CD14-positive monocyte (primary cell): ENCODE measurements at places on chromosomes 4 and X. TPM values are rescaled to one million over a fixed set of nuclear protein-coding genes. Genes with fewer than 3 reads are reported as not detected.
A peak's percentile ranks its signal among the peaks of the same experiment; 100 is the strongest.

AMOT gene
- not detected for polyA plus RNA-seq

MAP3K15 gene
- polyA plus RNA-seq: not detected

HTR2C gene
- polyA plus RNA-seq: 0.04 TPM in 1 of 2 replicates, not detected in the other

HS6ST2 gene
- polyA plus RNA-seq: not detected

MAGEA6 gene
- polyA plus RNA-seq: not detected in 2 replicates

GPRASP1 gene
- polyA plus RNA-seq: not detected

ZXDA gene
- polyA plus RNA-seq: 1.3 TPM in 2 replicates

DNA sequence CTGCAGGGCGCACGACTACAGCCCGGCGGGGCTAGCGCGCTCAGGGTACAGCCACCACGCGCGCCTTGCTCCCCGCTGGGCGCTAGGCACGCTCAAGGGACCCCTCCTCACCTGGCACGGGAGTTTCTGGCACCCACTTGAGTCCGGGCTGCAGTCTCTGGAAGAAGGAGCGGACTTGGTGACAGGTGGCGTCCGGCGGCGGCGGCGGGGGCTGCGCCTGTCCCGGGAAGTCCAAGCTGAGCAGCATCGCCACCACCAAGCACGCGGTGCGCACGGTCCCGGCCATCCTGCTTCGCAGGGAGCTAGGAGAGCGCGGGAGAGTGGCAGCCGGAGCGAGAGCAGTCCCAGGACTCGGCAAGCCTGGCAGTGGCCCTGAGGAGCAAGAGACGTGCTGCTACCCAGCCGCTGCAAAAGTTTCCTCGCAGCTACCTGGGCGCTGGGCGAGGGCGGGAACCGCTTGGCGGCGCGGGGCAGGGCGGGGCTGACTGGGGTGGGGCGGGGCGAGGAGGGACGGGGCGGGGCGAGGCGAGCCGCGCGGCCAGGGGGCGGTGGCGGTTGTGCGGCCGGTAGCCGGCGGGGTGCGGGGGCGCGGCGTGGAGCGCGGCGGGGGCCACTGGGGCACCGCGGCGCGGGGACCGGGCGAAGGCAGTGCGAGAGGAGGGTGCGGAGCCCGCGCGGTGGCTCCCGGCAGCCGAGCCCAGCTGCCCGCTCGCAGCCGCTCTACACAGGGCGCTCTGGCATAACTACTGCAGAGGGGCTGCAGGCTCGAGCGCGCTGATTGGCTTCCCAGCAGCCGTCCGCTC lies at the start of gene GPC3:
TSS of gene GPC3 (minus strand) at position 431 of the 803 bp plus-strand sequence.
- peaks cover 4% of the 10 kb centered on the region for H3K4me1 ChIP-seq
- peaks cover 28% of the 10 kb centered on the region for H3K27me3 ChIP-seq
- H3K27ac ChIP-seq: no peak within 1 kb of the TSS
- H3K36me3 ChIP-seq: no peaks in the 10 kb centered on the region
- DNase-seq: peak; percentile 1
- no peak within 1 kb of the TSS for H3K4me3 ChIP-seq

GRCh38 chrX:9664224-9664623 lies 101.4 kb downstream of the GPR143 start:
- no peak overlapping the region for H3K4me3 ChIP-seq
- no peak for DNase-seq
- no peaks in the 10 kb centered on the region for H3K4me1 ChIP-seq
- H3K27me3 ChIP-seq: peaks cover 8% of the 10 kb centered on the region
- peaks cover 9% of the 10 kb centered on the region for H3K36me3 ChIP-seq

GRCh38 chr4:37465845-37466244 lies 220.3 kb downstream of the RELL1 start:
- H3K27ac ChIP-seq: no peak overlapping the region
- H3K4me3 ChIP-seq: no peak overlapping the region
- H3K27me3 ChIP-seq: no peaks in the 10 kb centered on the region

- H3K27me3 ChIP-seq: no peaks in the 10 kb centered on the region
- DNase-seq: peak; percentile 23
- peaks cover 4% of the 10 kb centered on the region for H3K36me3 ChIP-seq
- H3K27ac ChIP-seq: peak overlapping the region; percentile 6
- H3K4me1 ChIP-seq: peaks cover 23% of the 10 kb centered on the region
These were observed 519 bp downstream of the FOXO4 start for GRCh38 chrX:71095981-71096759.

GRCh38 chr4:5204781-5205180 lies 153.5 kb downstream of the STK32B start:
- no peak for DNase-seq
- H3K4me1 ChIP-seq: no peaks in the 10 kb centered on the region
- no peak overlapping the region for H3K27ac ChIP-seq
- no peak overlapping the region for H3K4me3 ChIP-seq
- no peaks in the 10 kb centered on the region for H3K36me3 ChIP-seq
- H3K27me3 ChIP-seq: no peaks in the 10 kb centered on the region

- DNase-seq: no peak
- no peak overlapping the region for H3K27ac ChIP-seq
- H3K36me3 ChIP-seq: no peaks in the 10 kb centered on the region
- no peaks in the 10 kb centered on the region for H3K4me1 ChIP-seq
- no peak overlapping the region for H3K4me3 ChIP-seq
- H3K27me3 ChIP-seq: no peaks in the 10 kb centered on the region
These were observed 31.0 kb downstream of the CLDN2 start for GRCh38 chrX:106951230-106951629.

DNA sequence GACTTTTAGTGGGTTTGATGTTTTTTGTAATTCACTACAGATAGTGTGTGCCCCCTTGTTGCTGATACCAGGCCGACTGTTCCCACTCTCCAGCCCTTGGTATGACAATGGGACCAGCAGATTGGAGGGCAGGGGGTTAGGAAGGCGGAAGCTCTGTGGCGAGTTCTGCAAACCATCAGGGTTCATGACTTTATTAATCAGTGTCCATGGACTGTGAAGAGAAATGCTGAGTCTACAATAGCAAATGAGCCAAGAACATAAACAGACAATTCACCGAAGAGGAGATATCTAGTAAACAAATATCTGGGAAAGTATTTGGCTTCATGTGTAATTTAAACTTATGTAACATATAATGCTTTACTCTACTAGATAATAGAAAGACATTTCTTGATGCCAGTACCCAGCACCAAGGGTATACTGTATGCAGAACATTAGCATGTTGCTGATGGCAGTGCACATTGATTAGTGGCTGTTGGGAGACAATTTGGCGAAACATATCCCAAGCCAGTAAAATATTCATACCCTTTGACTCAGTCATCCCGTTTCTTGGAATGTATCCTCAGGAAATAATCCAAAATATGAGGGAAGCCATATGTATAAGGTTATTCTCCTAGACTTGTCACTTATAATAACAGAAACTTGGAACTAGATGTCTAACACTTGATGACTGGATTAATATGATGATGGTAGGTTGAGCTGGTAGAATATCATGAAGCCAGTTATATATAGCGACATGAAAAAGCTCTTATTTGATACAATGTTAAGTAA lies 169.4 kb downstream of the PTTG2 start:
- H3K4me3 ChIP-seq: no peak overlapping the region
- H3K36me3 ChIP-seq: peaks cover 83% of the 10 kb centered on the region
- H3K4me1 ChIP-seq: peaks cover 11% of the 10 kb centered on the region
- no peak for DNase-seq
- peak overlapping the region; percentile 52 for H3K27ac ChIP-seq

GRCh38 chr4:44017422-44017739 lies 431.2 kb downstream of the KCTD8 start:
- H3K4me3 ChIP-seq: no peak overlapping the region
- H3K27me3 ChIP-seq: no peaks in the 10 kb centered on the region
- no peak overlapping the region for H3K27ac ChIP-seq
